ENCODE measurements at places on chromosomes 16 and 17. TPM values are rescaled to one million over a fixed set of nuclear protein-coding genes. Genes with fewer than 3 reads are reported as not detected.
A peak's percentile ranks its signal among the peaks of the same experiment; 100 is the strongest.

DNA sequence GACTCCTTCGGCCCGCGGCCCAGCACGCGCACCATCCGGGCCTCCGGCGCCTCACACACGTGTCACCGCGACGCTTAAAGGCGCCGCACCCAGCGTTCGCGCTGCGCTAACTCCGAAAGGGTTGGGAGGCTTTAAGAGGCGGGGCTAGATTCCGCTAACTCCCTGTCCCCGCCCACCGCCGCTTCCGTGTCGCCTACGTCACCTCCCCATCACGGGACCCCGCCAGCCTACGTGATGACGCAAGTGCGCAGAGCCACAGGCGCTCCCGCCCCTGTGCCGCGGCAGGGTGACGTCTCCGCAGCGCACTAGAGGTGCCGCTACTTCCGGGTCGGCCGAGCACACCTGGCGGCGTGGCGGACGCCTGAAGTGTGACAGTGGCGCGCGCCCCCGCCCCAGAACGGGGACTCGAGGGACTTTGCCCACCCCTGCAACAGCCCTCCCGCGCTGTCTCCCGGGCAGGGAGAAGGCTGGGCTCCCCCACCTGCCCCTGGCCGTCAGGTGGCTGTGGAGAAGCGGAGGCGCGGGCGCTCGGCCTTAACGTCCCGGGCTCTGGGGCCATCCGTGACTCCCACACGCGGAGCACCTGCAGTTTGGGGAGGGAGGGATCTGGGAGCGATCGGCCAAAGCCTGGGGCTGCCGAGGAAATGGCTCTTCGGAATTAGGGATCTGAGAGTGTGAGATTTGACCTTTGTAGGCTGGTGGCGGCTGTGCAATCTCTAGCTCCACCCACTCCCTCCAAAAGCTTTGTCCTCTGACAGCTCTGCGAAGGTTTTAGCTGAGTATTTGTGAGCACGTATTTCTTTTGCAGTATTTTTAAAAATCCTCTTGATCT lies at the start of gene USP36:
USP36 (minus strand) TSS at position 35 of the 832 bp plus-strand sequence. CDS start 4,451 bp downstream, outside the sequence.
- DNase-seq = peak; percentile 100
- H3K27ac ChIP-seq = peak within 1 kb of the TSS; percentile 100
- H3K27me3 ChIP-seq = no peaks in the 10 kb centered on the region
- H3K4me1 ChIP-seq = peaks cover 36% of the 10 kb centered on the region
- H3K36me3 ChIP-seq = no peaks in the 10 kb centered on the region
- H3K4me3 ChIP-seq = peak within 1 kb of the TSS; percentile 90

DNA sequence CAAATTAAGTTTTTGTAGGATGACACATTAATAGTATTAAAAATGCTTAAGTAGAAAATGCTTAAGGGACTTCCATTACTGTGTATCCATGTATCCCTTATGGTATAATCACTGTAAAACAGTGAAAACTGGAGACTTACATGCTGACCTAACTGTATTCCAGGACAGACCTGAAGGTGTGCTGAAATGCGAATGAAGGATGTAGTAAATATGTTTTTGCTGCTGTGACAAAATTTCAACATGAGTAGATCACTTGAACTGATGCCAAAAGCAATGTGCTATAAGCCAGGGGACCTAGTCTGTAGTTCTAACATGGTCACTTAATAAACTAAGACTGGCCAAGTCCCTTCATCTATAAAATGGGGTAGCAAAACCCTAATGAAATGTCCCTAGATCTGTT lies 142.0 kb upstream of the CORO6 start:
- no peak overlapping the region for H3K4me3 ChIP-seq
- no peaks in the 10 kb centered on the region for H3K36me3 ChIP-seq
- no peak overlapping the region for H3K27ac ChIP-seq
- DNase-seq = no peak

GRCh38 chr17:31559584-31560501 lies 168.4 kb downstream of the RAB11FIP4 start:
- no peaks in the 10 kb centered on the region for H3K36me3 ChIP-seq
- H3K4me3 ChIP-seq = peak overlapping the region; percentile 60
- peaks cover 43% of the 10 kb centered on the region for H3K4me1 ChIP-seq
- no peak for DNase-seq
- no peak overlapping the region for H3K27ac ChIP-seq
- H3K27me3 ChIP-seq = no peaks in the 10 kb centered on the region

DNA sequence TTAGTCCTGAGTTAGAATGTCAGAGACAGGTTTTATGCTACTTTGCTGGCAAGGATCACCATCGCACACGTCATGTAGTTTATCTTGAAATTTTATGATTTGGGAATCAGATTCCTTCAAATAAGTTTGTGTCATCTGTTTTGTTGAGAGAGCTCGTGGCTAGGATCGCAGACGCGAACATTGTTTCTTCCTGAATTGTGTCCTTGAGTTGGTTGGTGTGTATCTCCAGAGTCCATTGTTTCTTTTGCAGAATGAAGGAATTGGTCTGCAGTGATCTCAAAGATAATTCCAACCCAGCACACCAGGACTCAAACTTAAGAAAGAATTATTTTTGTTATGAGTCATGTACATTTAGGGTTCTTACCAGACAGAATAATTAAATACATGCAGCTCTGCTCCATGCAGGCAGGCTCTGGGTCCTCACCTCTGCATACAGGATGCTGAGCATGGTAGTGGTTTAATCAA lies 51.6 kb downstream of the PRKCA start:
- no peaks in the 10 kb centered on the region for H3K27me3 ChIP-seq
- H3K4me3 ChIP-seq = no peak overlapping the region
- no peak for DNase-seq
- no peak overlapping the region for H3K27ac ChIP-seq

Gene NXPH3
- 2.7 TPM for total RNA-seq

DNA sequence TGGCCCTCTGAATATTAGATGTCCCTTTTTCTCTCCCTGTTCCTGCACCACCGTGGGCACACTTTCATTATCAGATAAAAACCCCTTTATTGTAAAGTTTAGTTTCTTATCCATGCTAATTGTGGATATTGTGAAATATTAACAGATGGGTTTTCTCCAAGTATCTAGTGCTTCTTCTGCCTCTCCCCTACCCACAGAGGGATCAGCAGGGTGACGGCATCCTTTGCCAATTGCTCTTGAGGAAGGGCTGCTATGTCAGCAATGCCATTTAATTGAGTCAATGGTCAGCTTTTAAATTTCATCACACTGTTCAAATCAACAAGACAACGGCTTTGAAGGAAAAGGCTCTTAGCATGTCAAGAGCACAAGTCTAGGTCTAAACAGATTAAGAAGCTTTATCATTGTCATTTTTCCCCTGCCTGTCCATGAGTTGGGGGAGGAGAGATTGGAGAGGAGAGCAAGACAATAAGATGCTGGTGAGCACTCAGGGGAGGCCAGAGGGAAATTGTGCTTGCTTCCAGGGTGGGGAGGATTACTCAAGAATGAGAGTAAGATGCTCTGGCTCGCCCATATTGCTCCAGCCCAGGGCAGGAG lies 443.0 kb upstream of the CCL2 start:
- no peak overlapping the region for H3K4me3 ChIP-seq
- H3K27ac ChIP-seq = no peak overlapping the region
- DNase-seq = no peak
- no peaks in the 10 kb centered on the region for H3K4me1 ChIP-seq
- no peaks in the 10 kb centered on the region for H3K27me3 ChIP-seq
- H3K36me3 ChIP-seq = no peaks in the 10 kb centered on the region

Gene NKD1
- total RNA-seq = 4.8 TPM

Gene OR2C1
- 0.37 TPM for total RNA-seq

All from spleen (tissue), 13 donors.